ENCODE measurements at places on chromosomes 7 and 10.

GRCh38 chr10:87505366-87506111, 846 bp downstream of the MINPP1 start:
- peak; percentile 57 for DNase-seq

GRCh38 chr7:149662591-149663095, 110.7 kb downstream of the ZNF467 start:
- DNase-seq = peak; percentile 60

DNA sequence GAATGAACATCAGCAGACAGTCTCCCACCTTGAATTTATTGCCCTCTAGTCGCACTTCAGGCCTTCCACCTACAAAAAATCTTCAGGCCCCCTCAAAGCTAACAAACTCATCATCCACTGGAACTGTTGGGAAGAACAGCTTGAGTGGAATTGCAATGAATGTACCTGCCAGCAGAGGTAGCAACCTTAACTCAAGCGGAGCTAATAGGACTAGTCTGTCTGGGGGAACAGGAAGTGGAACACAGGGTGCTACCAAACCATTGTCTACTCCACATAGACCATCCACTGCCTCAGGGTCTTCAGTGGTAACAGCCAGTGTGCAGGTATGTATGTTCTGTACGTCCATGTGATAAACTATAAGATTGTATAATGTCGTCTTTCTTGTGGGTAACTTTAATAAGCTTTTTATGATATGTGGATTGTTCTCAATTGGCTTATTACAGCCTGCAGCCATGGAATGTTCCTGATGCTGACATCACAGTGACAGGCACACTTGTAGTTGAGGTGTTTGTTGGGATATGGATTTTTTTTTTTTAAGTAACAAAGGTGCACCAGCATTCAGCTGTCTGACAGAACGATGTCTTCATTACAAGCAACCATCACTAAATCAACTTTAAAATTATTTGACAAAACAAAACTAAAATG, 53.3 kb downstream of the UBN2 start:
- no peak for DNase-seq

DNA sequence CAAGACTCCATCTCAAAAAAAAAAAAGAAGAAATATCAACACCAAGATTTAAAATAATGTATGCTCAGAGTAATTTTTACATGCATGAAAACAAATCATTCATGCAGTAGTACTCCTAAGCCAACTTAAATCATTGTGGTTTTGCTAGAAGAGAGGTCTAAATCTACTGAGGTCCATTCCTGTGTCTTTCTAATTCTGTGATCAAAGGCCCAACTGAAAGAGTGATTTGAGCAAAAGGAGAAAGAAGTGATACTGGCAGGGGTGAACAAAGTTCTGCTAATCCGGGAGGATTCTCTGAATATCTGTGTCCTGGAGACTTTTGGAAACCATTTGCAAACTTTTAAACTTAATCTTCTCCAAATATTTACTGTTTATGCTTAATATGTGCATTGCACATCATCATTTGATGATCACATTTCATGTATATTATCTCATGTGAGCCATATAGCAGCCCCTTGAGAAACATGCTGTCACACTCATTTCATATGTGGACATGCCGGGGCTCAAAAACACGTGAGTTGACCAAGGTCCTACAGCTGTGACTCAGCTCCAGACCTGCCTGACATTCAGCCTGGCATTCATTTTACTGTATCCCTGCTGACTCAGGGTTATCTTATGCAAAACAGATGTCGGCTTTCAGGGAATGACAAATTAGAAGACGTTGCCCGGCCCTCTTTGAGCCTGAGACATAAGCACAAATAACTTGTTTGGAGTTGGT, 76.4 kb downstream of the FAM107B start:
- DNase-seq = peak; percentile 93

- DNase-seq = no peak
These were observed 478.9 kb downstream of the PTPRN2 start for GRCh38 chr7:158108646-158109293.

DNA sequence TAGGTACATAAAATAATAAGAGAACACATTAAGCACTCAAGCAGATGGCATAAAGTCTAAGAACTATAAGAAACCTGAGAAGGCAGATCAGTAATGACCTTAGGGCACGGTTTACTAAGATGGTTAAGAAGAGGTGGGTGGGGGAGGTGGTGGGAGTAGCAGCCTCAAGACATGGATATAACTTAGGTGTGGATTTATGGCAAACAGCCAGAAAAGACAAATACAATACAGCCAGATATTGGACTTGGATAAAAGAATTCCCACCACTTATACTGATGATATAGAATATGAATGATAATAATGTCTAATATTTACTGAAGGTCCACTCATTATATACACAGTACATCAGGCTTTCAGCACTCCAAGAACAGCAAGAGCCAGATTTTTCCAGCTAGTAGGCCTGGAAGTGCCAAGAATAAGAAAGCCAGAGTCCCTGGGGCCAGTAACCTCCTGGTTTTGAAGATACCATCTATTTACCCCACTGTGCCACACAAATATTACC, 11.9 kb downstream of the DPY19L1 start:
- no peak for DNase-seq

DNA sequence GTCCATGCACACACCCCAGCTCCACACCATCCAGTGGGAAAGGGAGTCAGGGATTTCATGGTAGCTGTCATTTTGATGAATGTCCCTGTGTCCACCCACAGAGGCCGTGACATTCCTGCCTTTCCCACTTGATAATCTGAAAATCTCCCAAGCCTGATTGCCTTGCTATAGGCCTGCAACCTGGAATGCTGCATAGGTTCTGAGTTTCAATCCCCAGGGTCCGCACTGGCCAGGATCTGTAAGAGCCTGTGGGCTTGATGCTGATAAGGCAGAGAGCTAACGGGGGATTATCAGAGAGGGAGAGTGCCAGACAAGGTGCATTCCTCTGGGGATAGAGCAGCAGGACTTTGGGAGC, 57.5 kb downstream of the RBM20 start:
- no peak for DNase-seq

- peak; percentile 42 for DNase-seq
These were observed 28.4 kb upstream of the CDHR3 start for GRCh38 chr7:105934572-105935185.

GRCh38 chr7:65978891-65979582, 3.0 kb downstream of the GUSB start:
- DNase-seq = no peak

DNA sequence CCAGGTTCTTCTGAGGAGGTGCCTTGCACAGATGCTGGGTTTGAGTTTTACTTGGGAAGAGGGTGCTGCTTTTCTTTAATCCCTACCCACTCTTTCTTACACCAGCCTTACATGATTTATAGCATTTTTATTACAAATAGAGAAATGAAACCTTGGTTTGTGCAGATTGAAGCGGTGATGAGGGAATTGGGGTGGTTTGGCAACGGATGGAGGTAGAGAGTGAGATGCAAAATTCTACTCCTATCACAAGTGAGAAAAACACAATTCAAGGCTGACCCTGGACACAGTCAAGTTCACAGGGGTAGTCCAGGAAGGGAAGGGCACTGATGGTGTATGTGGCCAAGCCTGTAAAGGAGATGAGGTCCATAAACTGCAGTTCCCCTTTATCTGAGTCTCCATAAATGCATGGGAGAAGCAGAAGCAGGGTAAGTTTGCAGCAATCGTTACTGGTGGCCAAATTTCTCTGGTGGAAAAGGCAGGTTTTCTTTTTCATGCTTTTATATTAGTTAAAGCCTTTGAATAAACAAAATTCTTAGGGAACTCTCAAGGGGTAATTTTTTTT, 214.3 kb downstream of the JAZF1 start:
- no peak for DNase-seq
